ENCODE measurements at places on chromosomes 11 and 22.

DNA sequence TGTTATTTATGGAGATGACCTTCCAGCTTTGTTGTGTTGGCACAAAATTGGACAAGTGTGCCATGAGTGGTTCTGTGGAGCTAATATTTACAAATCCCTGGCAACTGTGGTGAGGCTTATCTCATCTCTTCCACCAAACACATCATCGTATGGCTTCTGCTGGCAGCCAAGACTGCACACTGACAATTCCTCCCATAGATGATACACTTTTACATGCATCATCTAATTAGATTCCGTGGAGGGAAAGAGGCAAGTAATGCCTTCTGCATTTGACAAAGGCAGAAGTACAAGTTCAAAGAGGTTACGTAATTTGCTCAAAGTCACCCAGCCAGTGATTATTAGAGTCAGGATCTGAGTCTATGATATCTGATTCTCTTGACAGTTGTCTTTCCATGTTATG, 62.7 kb upstream of the KIRREL3 start:
- no peak for DNase-seq

- no peak for DNase-seq
These were observed 161.5 kb upstream of the MTMR2 start for GRCh38 chr11:96085319-96085930.

DNA sequence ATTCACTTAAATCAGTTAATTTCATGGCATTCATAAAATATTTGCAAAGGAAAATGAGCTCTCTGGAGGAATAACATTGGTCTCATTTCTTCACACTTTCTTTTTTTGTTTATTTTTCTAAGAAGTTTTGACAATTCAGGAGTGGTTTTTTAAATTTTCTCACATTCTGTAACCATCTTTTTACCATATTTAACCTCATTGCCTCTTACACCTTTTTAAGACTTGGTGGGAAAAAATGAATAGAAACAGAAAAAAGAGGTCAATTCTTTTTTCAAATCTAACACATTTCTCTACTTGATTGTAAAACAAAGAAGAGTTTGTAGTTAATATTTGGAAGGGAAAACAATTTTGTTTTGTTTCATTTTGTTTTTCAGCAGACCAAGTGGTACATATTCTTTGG, 1034.7 kb upstream of the RAG2 start:
- no peak for DNase-seq

- no peak for DNase-seq
These were observed 1151.2 kb upstream of the CCDC90B start for GRCh38 chr11:84437071-84437980.

DNA sequence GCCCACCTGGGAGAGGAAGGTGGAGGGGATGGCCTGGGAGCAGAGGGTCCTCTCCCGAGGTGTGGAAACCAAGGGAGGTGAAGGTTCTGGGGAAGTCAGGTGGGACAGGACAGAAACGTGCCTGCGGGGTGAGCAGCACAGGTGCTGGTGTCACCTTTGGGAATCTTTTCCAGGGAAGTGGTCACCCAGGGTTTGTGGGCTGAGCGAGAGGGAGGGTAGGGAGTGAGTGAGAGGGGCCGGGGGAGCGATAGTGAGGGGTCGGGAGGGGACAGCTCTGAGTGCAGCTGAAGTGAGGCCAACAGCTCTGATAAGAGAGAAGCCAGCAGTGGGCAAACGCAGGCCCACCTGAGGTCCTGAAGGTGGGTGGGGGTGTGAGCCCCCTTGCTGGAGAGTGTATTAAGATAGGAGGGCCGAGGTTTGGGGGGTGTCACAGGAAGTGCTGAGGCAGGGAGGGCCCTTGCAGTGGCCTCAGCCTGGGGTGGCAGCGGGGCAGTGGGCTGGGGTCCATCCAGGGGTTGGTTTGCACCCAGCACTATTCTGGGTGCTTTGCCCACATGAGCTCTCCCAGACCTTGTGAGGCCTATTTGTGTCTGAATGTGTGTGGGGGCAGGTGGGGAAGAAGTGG, 1.6 kb upstream of the SHANK3 start:
- DNase-seq: no peak

- no peak for DNase-seq
These were observed 16.0 kb downstream of the MAML2 start for GRCh38 chr11:96326959-96327358.

- no peak for DNase-seq
These were observed 91.2 kb downstream of the RPS6KA4 start for GRCh38 chr11:64450168-64450560.

GRCh38 chr11:94583866-94584500, 16.8 kb downstream of the PIWIL4 start:
- no peak for DNase-seq

DNA sequence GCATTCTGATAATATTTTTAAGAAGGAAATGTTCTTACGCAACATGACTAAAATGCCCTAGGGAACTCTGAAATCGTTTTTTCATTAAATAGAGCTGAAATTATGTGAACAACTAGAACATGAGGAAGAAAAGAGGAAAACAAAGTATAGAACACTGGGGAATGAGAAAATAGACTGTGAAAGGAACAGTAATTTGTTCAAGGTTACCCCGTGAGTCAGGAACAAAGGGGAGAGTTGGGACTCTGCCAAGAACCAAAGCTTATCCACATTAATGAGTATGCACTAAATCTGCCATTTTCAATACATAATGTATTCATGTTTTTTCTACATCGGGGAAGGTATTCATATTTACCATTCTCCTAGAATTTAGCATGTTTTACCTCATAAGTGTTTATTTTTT, 961.8 kb upstream of the CCDC90B start:
- no peak for DNase-seq

DNA sequence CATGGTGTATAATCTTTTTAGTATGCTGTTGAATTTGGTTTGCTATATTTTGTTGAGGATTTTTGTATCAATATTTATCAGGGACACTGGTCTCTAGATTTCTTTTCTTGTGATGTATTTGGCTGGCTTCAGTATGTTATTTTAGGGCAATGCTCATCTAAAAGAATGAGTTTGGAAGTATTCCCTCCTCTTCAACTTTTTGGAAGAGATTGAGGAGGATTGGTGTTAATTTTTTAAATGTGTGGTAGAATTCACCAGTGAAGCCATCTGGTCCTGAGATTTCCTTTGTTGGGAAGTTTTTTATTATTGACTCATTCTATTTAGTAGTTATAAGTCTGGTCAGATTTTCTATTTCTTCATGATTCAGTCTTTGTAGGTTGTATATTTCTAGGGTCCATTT, 22.1 kb upstream of the SPATA19 start:
- DNase-seq: no peak

- DNase-seq: no peak
These were observed 66.9 kb downstream of the BCR start for GRCh38 chr22:23246982-23247766.

DNA sequence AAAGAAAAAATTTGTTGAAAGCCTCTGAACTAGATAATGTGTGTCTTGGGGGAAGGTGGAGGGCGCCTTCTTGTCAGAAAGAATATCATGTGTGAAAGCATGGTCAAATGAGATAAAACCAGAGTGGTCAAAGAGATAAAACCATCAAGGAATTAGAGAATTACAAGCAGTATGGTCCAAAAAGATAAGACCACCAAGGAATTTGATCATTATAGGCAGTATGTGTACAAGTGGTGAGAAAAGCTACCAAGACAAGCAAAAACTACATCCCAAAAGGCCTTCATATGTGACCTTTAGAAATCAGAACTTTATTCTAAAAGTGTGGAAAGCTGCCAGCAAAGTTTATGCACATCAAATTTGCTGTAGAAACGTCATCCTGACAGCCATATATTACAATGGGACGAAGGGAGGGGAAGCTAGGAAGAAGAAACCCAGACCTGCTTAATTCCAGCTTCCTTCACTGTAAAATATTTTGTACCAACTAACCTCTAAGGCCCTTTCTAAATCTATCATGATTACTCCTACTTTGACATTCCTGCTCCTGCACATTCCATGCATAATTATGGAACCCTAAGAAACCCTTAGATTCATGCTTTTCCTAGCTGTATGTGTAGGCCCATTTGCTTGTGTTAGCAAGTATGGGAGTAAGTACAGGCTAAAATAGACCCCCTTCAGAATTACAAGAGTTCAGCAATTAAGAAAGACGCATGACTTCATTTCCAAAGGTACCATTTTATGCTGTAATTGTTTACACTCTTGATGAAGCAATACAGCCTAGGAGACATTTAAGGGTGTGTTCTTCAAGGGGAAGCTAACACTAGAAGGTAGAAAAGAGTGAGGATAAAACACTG, 51.6 kb downstream of the LGR4 start:
- DNase-seq: no peak

DNA sequence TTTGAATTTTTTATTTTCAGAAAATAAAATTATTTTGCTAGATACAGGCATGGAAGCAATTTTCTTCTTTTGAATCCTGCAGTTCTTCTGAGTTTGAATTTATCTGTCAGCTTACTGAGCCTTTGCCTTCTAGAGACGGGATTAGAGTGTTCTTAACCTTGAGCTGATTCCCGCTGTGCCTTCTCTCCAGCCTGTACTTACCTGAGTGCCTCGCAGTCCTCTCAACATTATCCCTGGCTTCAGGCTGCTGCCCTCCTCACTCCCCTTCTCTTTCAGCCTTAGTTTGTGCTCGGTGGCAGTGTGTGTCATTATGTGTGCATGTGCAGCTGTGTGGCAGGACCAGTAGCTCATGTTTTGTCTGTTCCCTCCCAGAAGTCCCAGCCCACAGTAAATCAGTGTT, 24.3 kb downstream of the OSBP2 start:
- no peak for DNase-seq

DNA sequence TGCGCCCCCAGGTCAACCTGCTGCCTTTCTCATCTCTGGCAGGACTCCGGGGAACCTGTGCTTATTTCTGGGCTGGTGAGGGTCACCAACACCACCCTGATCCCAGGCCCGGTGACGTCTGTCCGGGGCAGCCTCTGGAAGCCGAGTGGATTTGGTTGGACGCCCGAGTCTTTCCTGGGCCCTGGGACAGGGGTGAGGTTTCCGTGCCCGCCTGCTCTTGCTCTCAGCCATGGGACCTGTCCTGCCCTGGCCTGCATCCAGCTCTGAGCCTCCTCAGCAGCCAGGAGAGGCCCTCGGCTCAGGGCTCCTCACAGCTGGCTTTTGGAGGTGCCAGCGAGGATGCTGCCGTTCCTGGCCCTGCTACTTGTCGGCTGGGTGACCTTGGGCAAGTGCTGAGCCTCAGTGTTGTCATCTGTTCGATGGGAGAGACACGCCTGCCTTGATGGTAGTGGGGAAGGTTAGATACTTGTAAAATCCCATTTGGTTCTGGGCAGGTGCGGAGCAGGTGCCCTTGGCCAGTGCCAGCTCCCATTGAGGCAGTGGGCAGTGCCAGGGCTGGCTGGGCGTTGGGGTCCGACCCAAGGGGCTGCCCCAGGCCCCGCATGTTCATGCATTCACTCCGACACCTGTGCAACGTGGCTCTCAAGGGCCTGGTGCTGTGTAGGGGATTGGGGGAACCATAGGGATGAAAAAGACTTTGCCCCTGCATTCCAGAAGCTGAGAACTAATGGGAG, 58.9 kb upstream of the THY1 start:
- DNase-seq: no peak

DNA sequence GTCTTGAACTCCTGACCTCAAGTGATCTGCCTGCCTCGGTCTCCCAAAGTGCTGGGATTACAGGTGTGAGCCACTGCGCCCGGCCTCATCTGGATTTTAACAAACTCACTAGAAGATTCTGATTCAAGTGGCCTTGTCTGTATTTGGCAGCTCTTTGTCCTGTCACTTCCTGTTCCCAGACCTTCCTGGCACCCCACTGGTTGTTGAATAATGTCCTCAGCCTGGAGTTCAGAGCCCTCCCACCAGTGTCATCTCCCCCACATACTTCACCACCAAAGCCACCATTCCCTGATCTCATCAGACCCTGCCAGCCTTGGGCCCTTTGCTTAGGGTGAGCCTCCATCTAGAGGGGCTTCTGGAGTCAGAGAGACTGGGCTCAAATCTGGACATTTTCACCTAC, 3.3 kb downstream of the PELI3 start:
- DNase-seq: no peak

DNA sequence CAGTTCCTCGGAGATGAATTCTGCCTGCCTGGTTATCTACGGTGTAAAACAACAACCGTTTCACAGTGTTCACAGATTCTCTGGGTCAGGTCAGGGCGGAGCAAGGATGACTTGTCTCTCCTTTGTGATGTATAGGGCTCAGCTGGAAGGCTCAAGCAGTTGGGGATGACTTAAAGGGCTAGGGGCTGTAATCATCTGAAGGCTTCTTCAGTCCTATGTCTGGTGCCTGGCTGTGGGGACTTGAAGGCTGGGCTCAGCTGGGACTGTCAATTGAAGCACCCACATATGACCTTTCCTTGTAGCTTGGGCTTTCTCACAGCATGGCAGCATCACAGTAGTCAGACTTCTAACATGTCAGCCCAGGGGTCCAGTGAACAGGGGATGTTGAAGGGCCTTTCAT, 29.3 kb downstream of the EIF3F start:
- no peak for DNase-seq

DNA sequence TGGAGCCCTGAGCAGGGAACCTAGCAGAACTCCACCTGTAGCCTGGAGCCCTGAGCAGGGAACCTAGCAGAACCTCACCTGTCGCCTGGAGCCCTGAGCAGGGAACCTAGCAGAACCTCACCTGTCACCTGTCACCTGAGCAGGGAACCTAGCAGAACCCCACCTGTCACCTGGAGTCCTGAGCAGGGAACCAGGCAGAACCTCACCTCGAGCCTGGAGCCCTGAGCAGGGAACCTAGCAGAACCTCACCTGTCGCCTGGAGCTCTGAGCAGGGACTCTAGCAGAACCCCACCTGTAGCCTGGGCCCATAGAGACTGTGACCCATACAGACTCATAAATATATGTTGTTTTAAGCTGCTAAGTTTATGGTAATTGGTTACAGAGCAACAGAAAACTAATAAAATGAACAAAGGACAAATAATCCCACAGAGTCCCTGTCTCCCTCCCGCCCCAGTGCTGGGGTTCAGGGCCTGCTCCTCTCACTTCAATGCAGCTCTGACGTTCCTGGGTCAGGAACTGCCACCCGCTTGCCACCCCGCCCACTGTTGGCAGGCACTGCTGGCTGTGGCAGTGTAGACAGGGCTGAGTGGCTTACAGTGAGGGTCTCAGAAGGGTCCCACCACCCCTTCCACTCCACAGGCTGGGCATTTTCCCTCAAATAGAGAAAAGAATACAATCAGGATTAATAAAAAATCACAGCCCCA, 259.1 kb downstream of the TBC1D22A start:
- no peak for DNase-seq

All from activated naive CD4-positive, alpha-beta T cell treated with Interleukin-2 at 50 U/mL for 16 hours (primary cell).